ENCODE measurements at places on chromosomes 1 and 21.

- DNase-seq, result no peak
Observed at GRCh38 chr1:58785442-58786058, 1.7 kb upstream of the JUN start.

GRCh38 chr1:17232759-17233661 lies 15.9 kb upstream of the PADI3 start:
- peak; percentile 88 for DNase-seq

- peak; percentile 68 for DNase-seq
Observed at GRCh38 chr1:219174460-219175211, 958 bp downstream of the LYPLAL1 start.

DNA sequence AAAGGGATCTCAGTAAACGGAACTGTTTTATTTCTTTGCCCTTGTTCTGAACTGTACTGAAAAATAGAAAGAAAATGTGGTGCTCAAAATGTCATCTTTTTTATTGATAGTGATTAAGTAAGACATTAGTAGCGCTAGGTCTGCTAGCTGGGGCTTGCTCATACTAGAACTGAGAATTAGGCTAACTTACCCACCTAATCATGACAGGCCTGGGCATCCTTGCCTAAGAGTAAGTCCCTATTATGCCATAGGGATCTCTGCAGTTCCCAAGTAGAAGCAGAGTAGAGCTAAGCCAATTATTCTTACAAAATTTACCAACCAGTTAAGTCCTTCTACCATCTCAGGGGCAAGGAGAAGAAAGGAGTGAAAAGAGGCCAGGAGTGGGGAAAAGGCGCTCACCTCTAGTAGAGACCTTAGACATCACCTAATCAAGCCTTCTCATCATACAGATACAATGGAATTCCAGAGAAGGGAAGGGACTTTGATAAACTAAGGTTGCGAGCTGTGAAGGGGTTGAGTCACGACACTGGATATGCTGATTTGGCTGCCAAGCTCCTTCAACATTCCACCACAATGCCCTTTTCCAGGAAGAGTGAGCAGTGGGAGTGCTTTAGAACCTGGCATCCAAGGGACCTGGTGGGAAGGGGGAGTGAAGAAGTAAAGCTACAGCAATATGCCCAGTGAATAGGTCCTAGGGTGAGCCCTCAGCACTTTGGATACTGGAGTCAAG lies 27.7 kb upstream of the RPTN start:
- no peak for DNase-seq

DNA sequence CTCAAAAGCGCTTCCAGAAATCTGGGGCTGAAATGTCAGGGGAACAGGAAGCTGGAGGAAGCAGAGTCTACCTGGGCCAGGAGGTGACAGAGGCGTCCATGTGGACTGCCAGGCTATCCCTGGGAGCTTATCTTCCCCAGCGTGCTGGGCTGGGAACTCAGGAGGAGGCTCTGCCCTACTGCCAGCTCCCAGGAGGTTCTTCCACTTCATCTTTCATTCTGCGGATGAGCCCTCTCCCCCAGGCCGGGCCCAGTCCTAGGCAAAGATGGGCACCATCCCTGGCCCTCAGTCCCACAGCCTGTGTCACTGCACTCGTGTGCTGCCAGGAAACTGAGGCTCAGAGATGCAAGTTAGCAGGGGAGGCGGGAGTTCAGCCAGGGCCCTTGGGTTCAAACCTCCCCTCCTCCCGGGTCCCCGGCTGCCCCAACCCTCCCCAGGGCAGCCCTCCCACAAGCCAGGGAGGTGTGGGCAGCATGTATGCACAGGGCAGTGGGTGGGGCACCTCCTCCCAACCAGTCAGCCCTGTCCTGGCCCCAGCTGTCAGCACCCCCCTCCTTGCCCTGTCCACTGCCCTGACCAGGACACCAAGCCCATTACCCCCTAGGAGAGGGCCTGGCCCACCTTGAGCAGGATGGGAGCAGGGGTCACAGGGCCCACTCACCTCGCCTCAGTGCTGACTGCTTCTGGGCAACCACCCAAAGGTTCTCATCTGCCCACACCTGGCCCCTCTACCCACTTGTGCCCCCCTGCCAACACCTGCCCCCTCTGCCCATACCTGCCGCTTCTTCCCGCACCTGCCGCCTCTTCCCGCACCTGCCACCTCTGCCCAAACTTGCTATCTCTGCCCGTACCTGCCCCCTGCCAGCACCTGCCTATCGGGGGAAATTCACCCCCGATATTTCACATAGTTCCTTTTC lies 226.0 kb downstream of the NPHP4 start:
- no peak for DNase-seq

DNA sequence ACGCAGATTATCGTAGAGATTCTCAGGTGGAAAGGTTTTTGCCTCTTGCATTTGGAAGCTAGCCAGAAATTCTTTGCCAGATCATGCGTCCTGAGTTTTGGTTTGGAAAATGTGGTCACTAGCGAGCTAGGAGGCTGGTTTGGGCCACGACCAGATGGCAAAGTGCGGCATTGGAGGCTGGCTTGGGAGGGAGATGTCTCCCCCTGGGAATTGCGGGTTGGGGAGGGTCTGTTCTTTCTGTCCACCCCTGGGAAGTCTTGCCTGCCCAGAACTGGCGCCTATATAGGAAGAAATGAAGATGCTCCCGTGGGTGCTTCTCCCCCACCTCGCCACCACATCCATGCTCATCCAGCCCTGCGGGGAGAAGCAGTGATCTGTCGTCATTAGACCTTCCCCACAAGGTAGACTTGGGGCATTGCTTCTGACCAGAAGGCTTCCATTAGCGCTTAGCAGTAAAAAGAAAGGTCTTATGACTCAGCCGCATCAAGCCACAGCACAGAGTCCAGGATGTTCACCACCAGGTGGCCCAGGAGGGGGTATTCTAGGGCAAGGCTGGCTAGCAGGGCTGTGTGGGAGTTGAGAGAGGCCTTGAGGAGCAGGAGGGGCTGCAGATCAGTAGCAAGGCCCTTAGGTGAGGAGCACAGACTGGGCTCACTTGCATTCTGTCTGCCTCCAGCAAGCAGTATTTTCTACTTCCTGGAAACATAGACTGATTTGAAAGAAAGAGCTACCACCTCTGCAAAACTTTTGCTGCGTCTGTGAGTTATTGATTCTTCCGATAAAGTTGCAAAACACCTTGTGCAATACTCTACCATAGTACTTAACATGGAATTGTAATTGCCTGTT lies 1.5 kb upstream of the PTP4A2 start:
- peak; percentile 67 for DNase-seq

DNA sequence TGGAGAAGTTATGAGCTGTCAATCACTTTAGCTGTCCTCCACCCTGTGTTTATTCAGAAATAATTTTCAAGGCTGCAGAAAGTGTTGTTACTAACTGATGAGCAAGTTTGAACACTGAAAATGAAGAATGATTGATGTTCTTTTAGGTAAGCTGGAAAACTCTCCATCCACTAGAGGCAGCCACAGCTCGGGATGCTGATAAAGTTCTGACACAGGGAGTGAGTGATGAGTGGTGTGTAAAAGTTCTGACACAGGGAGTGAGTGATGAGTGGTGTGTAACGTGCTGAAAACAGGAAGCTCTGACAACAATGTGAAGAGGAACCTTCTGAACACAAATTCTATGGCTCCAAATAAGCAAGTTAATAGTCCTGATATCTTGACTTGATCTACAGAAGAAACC lies 197.5 kb upstream of the PTBP2 start:
- DNase-seq, result no peak

DNA sequence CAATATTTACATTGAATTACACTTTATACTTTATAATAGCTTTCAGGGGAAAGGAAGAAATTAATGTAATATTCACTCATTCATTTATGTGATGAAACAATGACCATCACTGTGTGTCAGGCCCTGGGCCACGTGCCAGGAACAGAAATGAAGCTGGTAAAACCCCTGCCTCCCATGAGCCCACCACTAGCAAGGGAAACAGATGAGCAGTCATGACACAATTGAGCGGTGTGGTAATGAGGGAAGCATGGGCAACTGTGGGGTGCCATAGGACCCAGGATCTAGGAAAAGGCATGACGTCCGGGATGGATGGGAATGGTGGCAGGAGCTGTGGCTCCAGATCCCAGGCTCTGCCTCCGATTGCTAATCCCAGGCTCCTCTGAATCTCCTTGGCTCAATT lies 17.0 kb upstream of the SLC5A9 start:
- DNase-seq, result no peak

GRCh38 chr1:155091071-155092051 lies 12.7 kb downstream of the EFNA3 start:
- no peak for DNase-seq

DNA sequence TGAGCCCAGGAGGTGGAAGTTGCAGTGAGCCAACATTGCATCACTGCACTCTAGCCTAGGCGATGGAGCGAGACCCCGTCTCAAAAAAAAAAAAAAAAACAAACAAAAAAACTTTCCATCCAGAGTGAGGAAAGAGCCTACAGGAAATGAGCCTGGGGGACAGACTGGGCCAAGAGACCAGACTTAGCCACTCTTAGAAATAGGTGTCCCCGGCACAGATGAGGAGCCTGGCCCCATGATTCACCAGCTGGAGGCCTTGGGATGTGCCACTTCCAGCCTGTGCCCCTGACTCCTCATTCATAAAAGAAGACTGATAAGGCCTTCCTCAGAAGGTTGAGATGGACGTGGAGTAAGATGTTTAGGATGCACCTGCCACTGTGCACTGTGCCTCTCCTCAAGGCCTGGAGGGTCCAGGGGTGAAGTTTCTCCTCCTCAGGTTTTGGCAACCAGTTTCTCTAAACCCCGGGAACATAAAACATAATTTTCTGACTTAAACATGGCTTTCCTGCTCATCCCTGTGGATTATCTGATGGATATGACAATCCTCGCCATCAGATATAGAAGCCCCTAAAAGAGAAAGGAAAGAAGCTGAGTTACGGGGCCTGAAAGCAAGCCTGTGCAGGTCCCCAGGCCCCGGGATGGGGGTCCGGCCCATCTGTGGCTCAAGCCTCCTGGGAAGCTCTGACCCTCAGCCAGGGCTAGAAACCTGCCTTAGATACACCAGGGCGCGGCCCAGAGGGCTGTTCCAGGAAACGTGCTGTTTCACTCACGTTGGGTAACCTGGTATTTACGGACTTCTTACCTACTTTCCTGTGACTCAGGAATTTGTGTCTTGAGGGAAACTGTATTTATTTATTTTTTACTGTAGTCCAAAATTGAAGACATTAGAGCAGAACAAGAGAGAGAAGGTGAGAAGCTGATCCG lies 26.0 kb downstream of the MX1 start:
- no peak for DNase-seq

- no peak for DNase-seq
Observed at GRCh38 chr21:46297338-46298271, 11.5 kb downstream of the YBEY start.

- no peak for DNase-seq
Observed at GRCh38 chr1:92791487-92792066, 6.7 kb upstream of the EVI5 start.

GRCh38 chr1:99662539-99663080 lies 16.7 kb downstream of the PALMD start:
- DNase-seq, result peak; percentile 74

GRCh38 chr1:234843946-234844345 lies 234.0 kb upstream of the IRF2BP2 start:
- no peak for DNase-seq

GRCh38 chr1:75579046-75579445 lies 31.9 kb downstream of the SLC44A5 start:
- no peak for DNase-seq

DNA sequence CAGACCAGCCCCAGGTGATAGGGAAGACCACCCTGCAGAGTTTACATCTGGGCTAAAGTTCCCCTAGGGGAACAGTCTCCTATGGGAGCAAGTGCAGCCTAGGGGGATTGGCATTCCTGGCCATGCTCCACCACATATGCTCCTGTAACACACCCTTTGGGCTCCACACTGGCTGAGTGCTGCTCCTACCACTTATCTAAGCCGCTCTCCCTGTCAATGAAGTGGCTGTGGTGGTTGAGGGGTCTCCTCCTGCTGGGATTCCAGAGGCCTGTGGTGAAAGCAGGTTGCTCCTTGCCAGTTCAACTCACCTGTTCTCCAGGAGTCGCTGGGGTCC lies 51.1 kb downstream of the COL24A1 start:
- DNase-seq, result no peak

DNA sequence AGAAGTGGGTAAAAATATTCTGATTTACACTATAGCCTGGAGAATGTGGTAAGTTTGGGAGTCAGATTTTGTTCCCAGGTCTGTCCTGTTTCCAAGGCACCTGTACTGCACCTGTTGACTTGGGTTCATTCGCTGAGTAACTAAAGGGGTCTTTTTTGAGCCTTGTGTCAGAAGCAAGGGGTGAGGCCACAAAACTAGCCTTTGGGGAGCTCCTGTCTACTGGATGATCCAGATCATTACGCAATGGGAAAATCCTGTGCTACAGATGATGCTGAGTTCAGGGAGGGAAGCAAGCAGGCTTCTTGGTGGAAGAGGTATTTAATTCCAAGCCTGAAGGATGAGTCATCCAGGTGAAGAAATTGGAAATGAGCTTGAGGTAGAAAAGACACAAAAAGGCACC lies 424.0 kb downstream of the MATN1 start:
- no peak for DNase-seq

DNA sequence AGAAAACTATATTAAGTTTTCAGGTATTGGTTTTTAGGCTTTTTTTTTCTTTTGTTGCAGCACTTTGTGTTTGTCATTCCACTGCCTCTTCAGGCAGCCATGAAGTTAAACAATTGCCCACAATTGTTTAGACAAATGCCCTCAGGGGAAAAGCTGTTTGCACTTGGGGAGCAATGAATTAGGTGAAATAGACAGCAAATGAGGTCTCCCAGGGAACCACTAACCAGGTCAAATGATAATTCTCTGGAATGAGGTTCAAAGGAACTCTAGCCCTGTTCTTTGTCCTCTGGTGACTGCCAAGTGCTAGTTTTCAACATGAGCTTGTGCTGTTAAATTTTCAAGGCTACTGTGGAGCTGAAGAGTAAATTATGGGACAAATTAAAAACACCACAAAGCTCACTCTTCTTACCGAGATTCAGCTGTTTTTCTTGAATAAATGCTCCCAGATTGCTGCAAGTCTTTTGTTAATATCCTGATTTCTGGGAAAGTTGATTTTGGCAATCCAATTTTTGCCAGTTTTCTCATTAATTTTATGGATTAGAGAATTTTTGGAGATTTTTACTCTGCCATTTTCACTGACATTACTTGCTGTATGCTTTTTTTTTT lies 15.1 kb upstream of the MAB21L3 start:
- no peak for DNase-seq

GRCh38 chr1:174058624-174059023 lies 36.5 kb upstream of the RC3H1 start:
- DNase-seq, result no peak

- DNase-seq, result no peak
Observed at GRCh38 chr21:33936301-33937038, 20.9 kb upstream of the ATP5PO start.

GRCh38 chr1:230421481-230421880 lies 4.7 kb downstream of the PGBD5 start:
- DNase-seq, result no peak

DNA sequence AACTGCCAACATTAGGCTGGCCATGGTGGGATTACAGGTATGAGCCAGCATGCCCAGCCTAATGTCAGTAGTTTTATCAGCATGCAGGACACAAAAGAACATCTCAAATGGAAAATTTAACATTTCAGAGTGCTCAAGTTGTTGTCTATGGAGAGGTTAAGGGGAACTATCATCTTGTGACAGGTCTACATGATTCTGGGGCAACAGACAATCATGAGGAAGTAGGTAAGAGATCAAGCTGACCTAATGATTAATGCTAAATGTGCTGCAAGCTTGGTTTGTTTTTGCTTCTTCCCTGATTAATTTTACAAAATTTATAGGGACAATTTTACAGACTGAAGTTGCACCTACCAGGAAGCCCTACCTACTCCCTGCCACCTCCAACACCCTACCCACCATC lies 36.6 kb downstream of the FMO4 start:
- no peak for DNase-seq

All from BJ (cell line).